AG09309 (cell line): ENCODE measurements at places on chromosomes 7 and 10.

DNA sequence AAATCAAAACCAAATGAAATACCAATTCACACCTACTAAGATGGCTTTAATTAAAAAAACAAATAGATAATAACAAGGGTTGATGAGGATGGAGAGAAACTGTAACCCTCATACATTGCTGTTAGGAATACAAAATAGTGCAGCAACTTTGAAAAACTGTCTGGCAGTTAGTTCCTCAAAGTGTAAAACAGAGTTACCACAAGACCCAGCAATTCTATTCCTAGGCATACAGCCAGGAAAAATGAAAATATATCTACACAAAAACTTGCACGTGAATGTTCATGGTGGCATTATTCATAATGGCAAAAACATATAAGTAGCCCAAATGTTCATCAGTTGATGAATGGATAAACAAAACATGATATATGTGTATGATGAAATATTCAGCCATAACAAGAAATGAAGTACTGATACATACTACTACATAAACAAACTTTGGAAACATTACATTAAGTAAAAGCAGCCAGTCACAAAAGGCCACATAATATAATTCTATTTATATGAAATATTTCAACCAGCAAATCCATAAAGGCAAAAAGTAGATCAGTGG is 83.5 kb downstream of the BRAF start:
- DNase-seq = no peak

DNA sequence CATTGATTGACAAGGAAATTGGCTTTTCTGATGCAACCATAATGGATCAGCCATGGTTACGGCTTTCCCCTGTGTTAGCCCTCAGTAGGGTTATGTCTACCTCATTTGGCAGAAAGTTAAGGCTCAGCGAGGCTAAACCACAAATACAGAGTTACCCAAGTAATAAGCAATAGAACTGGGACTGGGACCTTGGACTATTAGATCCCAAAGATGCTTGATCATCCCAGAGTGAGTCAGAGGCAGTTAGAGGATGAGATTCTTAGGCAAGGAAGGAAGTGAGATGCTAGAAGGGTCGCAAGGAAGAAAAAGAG is 401.4 kb downstream of the TNS3 start:
- no peak for DNase-seq

- no peak for DNase-seq
Measured at GRCh38 chr10:99870123-99870730, 87.8 kb downstream of the ABCC2 start.

GRCh38 chr10:4215485-4215884 is 430.5 kb upstream of the KLF6 start:
- DNase-seq = no peak

- no peak for DNase-seq
Measured at GRCh38 chr10:77463967-77464745, 173.5 kb downstream of the KCNMA1 start.

GRCh38 chr10:5395168-5395567 is 9.5 kb downstream of the TUBAL3 start:
- no peak for DNase-seq

GRCh38 chr7:112707655-112708054 is 82.5 kb downstream of the TMEM168 start:
- no peak for DNase-seq

DNA sequence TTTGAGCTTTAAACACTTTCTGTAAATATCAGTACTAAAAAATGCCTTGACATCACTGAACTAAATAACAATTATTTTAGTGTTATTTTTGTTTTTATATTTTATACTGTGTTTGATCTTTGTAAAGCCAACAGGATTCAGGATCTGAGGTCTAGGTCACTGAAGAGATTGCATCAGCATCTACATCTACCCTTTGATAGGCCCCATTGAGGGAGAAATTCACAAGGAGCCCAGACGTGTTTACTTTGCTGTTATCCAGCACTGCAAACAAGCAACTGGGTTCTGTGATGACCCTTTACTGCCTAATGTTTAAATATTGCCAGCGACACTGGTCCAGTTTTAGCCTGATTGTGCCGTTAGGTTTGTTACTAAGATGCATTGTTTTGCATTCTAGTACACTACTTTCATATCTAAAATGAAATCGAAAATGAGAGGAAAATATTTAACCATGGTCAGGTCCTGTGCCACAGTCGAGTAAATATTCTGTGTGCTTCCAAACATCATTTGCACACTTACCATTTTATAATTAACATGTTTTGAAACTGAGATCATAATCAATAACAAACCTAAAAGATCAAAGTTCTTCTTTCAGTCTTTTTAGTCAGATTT is 48.7 kb downstream of the SP8 start:
- DNase-seq = no peak

DNA sequence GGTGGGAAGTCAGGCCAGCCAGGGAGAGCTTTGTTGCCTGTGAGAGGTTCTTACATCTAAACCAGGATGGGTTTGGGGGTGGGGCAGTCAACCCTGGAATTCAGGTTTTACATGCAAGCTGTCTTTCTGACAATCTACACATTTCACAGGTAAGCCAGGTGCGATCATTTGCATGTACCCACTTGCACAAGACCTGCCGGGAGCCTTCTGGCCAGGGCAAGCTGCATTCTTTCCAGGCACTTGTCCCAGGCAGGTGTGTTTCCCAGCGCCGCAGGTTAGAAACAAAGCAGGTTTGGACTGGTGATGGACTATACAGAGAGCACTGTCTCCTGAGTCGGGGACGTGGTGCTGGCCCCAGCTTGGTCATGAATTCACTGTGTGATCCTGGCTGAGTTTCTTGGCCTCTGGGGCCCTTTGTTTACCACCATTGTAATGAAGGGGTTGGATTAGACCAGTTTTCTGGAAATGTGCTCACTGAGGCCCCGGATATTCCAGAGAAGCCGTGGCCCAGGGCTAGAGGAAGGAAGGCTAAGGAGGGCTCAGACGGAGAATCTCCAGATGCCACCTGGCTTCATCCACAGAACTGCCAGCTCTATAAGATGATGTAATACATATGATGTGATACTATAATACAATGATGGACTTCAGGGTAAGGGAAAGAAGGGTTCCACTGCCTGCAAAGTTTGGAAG is 205.2 kb upstream of the SVIL start:
- no peak for DNase-seq

DNA sequence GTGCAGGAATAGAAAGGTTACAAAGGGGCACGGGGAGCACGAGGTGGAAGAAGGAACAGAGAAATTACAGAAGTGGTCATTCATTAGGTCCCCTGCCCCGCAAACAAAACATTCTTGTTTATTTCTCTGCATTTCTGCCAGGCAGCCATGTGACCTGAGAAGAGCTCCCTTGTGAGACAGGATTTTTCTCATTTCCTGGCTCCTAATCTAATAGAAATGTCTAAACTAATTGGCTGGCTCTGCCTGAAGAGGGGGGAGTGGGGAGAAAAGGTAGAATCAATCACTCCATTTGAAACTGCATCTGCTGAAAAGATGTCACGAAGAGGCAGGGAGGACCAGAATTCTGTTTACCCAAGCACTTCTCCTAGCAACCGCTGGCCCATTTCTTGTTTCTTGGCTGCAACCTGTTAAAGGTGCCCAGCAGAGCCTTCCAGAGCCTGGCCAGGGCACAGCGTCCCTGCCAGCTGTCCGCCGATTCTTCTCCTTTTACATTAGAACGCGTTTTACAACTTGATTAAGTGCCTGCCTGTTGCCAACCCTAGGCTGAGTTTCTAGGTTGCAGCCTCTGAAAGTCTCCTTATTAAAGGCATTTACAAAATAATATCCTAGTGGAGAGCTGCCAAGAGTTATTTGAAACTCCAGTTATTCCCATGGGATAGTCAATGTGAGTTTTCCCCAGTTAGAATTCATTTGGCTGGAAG is 1227.6 kb downstream of the TYW1 start:
- no peak for DNase-seq

- DNase-seq = no peak
Measured at GRCh38 chr7:120553491-120553890, 280.5 kb downstream of the KCND2 start.

DNA sequence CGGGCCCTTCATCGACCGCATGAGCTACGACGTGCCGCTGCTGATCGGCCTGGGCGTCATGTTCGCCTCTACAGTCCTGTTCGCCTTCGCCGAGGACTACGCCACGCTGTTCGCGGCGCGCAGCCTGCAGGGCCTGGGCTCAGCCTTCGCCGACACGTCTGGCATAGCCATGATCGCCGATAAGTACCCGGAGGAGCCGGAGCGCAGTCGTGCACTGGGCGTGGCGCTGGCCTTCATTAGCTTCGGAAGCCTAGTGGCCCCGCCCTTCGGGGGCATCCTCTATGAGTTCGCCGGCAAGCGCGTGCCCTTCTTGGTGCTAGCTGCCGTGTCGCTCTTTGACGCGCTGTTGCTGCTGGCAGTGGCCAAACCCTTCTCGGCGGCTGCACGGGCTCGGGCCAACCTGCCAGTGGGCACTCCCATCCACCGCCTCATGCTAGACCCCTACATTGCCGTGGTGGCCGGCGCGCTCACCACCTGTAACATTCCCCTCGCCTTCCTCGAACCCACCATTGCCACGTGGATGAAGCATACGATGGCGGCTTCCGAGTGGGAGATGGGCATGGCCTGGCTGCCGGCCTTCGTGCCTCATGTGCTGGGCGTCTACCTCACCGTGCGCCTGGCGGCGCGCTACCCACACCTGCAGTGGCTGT is 1.2 kb downstream of the SLC18A3 start:
- no peak for DNase-seq

DNA sequence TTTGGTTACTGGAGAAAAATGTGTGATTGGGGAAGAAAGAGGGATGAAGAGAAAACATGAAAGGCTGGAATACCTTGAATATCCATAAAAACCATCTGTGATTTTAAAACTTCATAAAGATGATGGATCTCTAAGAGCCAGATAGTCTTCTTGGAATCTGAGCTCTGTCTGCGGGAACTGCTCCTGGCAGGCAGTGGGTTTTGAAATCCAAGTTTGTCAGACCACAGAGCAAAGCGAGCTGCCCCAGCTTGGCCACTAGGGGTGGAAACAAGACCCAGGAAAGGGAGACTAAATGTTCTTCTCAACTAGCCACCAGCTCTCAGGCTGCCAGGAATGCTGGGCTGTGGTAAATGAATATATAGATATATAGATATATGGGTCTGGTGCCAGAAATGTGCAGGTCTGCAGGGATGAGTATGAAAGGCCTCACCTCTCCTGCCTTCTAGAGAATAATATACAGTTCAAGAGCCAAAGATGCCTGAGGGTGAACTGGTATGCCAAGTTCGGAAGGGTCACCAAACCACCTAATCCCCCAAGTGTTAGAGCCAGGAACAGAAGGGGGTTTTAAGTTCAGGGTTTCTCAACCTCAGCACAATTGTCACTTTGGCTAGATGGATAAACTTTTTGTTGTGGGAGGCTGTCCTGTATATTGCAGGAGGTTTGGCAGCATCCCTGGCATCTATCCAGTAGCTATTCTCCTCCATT is 208.8 kb downstream of the KCNMA1 start:
- peak; percentile 68 for DNase-seq

GRCh38 chr7:17618652-17618974 is 320.2 kb downstream of the AHR start:
- no peak for DNase-seq

DNA sequence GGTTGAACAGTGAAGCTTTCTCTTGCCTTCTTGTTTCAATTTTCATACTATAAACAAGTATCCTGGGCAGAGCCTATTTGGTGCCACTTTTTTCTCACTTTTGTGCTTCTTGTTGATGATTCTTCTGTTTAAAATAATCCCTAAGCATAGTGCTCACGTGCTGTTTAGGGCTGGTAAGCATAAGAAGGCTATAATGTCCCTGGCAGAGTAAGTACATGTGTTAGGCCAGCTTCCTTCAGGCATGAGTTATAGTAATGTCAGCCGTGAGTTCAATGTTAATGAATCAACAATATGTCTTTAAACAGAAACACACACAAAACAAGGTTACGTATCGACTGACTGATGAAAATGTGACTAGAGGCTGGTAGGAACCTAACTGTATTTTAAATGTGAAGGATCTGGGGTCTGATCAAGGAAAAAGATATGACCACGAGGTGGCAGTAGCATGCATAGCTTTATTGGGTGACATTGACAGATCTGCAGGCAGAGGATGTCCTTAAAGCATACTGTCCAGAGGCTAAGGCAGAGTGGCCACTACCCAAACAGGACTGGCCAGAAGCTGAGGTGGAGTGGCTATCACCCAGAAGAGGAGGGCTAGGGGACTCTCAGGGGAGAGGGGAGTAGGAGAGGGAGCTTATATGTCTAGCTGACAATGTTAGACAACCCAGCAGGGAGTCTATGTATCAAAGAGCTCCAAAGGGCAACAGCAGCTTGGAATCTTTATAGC is 113.7 kb downstream of the BRAF start:
- DNase-seq = peak; percentile 37

DNA sequence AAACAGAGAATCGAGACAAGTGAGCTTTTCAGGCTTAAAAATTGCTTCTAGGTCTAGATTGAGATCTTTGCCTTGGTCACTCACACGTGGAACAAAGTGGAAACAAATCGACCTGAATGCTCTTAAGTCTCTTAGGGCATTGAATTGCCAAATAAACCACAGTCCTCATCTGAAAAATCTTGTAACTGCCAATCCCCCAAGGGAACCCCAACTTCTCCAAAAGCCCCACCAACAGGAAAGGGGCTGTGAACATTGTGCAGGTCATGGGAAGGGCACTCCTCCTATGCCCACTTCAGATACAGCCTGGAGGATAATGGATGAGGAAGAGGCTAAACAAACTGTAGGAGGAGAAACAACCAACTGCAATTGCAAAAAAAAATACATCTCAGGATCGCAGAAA is 91.3 kb downstream of the DGKI start:
- DNase-seq = no peak

- no peak for DNase-seq
Measured at GRCh38 chr7:117402109-117402508, 25.2 kb downstream of the ASZ1 start.

DNA sequence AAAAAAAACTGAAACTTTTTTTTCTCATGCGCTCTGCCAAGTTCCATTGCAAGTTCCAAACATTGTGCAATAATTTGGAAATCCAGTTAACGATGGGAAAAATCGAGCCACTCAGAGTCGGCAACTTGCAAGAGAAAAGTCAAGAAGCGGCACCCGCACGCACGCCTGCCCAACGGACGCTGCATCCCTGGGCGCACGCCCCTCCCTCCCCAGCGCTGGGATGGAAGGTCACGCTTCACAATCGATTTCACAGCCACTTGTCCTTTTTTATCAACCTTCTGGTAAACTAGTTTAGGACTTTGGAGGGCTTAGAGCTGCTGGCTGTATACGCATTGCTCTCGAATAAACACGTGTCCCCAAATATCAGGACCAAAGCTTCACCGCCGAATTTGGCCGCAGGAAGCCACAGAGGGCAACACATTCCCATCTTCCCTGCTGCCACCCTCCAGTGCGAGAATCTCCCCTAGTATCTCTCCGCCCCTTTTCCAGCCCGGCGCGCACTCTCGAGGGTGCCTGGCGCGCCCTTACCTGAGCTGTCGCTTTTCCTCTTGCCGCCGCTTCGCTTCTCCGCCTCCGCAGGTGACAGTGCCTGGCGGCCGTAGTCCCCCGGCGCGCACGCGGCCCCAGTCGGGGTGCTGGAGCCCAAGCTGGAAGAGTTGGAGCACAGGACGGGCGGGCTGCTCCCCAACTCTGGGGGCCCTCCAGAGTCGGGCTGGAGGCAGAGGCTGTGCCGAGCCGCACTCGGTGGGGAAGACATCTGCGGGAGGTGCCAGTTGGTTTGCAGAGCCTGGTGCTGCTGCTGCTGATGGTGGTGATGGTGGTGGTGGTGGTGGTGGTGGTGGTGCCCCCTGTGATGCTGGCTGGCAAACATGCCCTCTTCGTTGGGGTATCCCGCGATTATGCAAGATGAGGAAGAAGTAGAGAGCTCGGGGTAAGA is 857 bp downstream of the MEOX2 start:
- DNase-seq = peak; percentile 82

- no peak for DNase-seq
Measured at GRCh38 chr10:85916994-85917573, 449.5 kb downstream of the GRID1 start.

- no peak for DNase-seq
Measured at GRCh38 chr7:78578686-78579085, 780.1 kb downstream of the PHTF2 start.
